Cortex of kidney (tissue), 1 donor: ENCODE measurements at places on chromosomes 1 and 21.

- no peak for DNase-seq
These were observed 33.3 kb downstream of the ALG14 start for GRCh38 chr1:95039360-95040031.

GRCh38 chr1:108897865-108898720, 21.3 kb downstream of the GPSM2 start:
- no peak for DNase-seq

DNA sequence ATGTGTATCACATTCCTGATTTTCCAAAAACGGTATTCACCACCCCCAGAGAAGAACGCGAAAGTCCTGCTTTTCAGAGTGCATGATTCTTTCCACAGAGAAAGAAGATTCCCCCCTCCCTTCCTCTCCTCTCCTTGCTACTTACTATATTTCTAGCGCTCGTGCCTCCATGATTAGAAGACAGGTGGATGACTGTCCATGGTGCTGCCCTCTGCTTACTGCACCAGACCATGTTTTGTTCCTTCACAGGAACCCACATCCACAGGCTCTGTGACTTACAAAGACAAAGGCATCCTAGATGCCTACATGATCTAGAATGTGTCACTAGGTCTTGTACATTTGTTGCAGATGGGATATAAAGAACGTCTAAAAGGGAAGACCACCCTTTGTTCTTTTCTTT, 49.1 kb upstream of the ZNF648 start:
- no peak for DNase-seq

- no peak for DNase-seq
These were observed 10.6 kb upstream of the XCL1 start for GRCh38 chr1:168565825-168566224.

DNA sequence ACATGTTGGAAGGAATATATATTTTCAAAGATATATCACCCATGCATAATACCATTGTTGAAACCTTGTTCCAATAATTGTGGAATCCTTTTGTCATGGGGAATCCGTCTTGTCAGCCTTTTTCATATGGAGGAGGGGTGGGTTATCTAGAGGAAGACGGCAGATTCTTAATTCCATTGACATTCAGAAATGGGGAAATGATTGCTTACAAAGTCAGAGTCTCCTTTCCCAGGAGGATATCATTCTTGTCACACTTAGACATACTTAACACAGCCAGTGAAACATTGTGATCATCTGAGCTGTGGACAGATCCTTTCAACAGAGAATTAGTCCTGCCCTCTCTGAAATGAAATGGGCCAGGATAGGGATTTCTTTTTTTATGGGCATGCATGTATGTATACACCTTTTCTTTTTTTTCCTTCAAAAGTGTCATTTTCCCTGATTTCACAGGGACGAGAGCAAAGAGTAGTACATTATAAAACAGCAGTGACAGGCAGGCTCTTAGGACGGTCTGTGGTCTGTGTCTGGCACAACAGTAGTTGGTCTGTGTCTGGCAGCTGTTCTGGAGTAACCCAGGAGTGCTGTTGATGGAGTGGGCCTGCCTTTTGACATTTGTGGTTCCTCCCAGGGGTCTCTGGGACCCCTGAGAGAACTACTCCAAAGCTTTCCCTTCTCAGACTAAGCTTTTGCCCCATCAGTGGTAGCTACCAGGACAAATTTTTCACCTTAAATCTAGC, 50.1 kb downstream of the VPS13D start:
- DNase-seq: no peak

DNA sequence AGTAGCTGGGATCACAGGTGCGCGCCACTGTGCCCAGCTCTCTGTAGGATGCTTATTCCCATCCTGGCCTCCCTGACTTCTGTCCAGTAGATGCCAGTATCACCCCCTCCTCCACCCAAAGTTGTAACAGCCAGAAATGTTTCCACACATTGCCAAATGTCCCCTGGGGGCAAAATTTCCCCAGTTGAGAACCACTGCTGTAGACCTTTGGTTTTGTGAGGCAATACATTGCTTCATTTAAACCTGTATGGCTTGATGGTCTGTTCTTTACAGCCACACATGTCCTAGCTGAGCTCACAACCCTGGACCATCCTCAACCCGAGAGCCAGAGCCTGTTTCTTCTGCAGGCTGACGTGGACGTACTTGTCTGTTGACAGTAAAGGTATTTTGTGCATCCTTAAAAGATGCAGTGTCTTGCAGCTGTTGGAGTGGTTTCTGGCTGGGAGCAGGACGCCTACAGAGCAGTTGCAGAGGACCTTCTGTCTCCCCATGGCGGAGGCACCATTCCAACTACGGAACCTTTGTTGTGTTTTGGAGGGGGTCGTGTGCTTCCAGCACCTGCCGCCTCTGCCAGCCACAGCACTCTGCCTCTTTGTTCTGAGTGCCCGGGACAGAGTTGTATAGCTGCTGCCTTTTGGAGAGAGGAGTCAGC, 26.6 kb downstream of the DOP1B start:
- no peak for DNase-seq

DNA sequence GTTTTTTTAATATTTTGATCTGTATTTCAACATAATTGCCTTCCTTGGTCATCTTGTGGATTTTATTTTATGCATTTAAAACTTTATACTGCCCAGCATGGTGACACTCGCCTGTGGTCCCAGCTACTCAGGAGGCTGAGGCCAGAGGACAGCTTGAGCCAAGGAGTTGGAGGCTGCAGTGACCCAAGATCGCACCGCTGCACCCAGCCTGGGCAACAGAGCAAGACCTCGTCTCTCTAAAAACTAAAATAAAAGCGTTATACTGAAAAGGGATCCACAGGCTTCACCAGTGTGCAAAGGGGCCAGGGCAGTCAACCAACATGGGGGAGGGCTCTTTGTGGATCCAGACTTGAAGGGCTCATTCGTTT, 1.4 kb downstream of the NID1 start:
- no peak for DNase-seq

- no peak for DNase-seq
These were observed 4.4 kb downstream of the CENPS start for GRCh38 chr1:10434590-10434989.

- DNase-seq: no peak
These were observed 160.6 kb upstream of the CD34 start for GRCh38 chr1:208071435-208072031.

GRCh38 chr1:3672971-3673361, 20.6 kb downstream of the TP73 start:
- no peak for DNase-seq

GRCh38 chr1:23098463-23099170, 70.0 kb downstream of the LUZP1 start:
- DNase-seq: peak; percentile 8
